HCEC 1CT (cell line): ENCODE measurements at places on chromosomes 1 and 21.

DNA sequence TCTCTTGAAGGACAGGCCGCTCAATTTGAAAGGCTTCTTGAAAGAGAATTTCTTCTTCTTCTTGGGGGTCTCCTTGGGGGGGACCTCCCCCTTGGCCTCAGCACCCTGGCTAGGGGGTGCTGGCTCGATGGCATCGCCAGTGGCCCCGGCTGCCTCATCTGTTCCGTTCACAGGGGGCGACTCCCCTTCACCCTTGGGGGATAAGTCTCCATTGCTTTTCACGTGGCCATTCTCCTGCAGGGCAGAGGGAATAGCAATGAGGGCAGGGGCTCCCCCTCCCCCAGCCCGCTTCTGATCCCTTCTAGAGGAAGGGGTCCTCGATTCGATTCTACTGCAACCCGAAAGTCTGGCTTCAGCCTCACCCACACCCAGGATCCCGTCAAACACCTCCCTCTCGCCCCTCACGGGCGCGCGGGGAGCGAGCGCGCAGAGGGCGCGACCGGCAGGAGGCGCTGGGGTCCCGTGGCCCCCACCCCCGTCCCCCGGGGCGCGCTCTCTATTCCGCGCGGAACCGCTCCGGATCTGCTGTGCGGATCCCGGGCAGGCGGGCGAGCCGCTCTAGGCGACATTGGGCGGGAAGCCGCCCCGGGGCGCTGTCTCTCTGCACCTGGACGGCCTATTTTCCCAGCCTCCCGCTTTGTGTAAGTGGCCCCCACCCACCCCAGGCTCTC lies 1.0 kb downstream of the MARCKSL1 start:
- peak; percentile 22 for DNase-seq

- no peak for DNase-seq
Observed at GRCh38 chr1:117662667-117663066, 56.8 kb downstream of the TENT5C start.

DNA sequence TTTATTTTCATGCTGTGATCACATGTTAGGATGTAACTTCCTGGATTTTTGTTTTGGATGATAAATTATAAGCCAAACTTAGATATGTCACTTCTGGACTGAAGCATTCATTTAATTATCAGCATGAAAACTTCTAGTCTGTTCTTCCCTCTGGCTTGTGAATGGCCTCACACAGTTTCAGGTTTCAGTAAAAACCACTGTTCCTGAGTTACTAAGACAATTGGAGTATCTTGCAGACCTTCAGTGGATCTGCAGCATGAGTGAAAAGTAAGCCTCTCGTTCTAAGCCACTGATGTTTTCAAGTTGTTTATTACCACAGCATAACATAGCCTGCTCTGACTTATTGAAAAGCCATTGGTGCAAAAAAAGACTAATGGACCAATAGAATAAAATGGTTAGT lies 55.3 kb upstream of the RGS21 start:
- DNase-seq = no peak

DNA sequence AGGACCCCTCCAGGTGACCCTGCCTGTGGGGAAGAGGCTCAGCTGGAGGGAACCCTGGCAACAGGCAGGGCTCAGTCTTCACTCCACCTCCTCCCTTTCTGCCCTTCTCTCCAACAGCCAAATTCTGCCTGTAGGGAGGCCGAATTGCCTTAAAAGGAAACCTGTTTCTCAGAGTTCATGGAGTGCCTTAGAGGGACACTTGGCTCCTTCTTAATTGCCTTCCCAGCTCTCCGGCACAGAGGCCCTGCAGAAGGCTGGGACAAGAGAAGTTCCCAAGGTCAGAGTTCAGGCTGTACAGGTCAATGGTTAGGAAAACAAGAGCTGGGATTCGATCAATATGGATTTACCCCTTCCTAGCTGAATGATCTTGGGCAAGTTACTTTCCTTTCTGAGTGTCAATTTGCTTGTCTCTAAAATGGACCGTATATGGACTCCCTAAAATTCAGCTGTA lies 6.2 kb downstream of the CSRP1 start:
- DNase-seq = no peak
